ENCODE measurements at places on chromosomes 13 and 19.

DNA sequence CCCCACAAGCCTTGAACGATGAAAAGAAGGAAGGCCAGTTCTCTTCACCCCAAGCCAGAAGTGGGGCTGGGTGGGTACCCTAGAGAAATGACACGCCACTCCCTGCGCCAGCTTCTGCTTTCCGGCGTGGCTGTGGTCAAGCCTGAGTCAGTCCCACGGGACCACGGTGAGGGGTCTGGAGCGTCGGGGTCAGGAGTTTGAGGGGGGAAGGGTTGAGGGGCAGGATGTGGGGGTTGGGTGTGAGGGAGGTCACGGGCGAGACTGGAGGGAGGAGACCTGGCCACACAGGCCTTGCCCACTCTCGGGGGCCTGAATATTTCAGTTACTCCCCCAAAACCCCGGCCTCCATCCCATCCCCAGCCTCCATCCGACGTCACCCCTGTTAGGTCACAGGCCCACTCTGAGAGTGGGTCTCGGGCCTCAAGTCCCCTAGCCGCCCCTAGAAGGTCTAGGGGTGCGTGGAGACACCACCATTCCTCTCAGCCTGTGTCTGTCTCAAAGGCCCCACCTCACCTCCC, 500 bp upstream of the IFI30 start:
- no peak for DNase-seq

DNA sequence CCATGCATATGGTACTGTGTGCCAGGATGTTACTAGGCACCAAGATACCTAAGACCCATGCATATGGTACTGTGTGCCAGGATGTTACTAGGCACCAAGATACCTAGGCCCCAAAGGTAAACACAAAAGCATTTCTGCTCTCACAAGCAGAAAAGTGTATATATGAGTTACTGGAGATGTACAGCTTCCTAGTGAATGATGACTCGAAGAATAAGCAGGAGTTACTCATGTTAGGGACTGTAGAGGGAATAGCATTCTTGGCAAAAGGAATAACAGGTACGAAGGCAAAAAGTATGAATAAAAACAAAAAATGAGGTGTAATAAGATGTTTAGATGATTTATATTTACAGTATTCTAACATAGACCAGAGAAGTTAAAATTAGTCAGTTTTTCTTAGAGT, 383.7 kb downstream of the DIAPH3 start:
- DNase-seq = no peak

- no peak for DNase-seq
Observed at GRCh38 chr13:51435002-51435578, 17.7 kb downstream of the INTS6 start.

DNA sequence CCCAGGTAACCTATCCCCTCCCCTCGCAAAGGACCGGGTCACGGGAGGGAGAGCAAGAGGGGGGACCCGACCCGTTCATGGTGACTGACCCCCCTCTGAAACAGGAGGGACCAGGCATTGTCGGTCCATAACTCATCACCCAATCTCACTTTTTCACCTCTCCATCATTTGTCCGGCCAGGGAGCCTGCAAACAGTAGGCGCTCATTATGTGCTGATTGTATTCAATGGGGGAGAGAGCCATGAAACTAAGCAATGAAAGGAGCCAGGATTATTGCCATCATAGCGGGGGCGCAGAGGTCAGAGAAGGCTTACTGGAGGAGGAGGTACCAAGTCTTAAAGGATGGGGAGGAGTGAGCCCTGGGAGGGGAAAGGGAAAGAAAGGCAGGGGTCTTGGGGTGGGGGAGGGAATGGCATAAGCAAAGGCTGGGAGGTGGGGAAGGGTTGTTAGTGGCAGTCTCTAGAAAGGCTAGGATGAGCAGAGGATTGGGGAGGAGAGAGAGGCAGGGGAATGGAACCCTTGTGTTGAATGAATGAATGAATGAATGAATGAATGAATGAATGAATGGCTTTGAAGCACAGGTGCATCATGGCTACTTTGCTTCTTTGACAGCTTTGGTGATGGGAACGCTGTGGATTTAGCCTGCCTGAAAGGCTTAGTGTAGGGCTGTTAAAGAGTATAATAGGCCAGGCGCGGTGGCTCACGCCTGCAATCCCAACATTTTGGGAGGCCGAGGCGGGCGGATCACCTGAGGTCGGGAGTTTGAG, 1.4 kb downstream of the SHFL start:
- DNase-seq = no peak

GRCh38 chr13:49455007-49455398, 10.9 kb downstream of the SETDB2 start:
- DNase-seq = no peak

DNA sequence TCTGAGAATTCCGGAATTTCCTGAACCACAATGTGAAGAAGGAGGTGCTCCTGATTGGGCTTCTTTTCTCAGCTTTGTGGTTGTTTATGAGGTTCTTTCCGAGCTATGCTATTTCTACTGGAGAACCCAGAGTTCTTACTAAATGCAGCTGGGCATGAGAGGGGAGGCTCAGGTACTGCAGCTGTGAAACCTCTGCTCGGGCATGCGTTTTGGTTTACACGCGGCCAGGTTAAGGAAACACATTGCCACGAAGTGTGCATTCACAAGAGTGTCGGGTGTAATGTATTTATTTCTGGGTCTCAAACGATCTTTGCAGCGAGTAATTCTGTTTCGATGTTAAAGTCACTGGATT, 661 bp upstream of the MIR17HG start:
- DNase-seq = no peak

- DNase-seq = peak; percentile 14
Observed at GRCh38 chr19:18594096-18594823, 5.7 kb downstream of the REX1BD start.

GRCh38 chr19:48755084-48755641, at the start of gene FGF21:
Gene FGF21, plus strand, starts transcription at chr19:48755524. Its CDS starts 713 bp downstream, at chr19:48756237.
- no peak for DNase-seq

DNA sequence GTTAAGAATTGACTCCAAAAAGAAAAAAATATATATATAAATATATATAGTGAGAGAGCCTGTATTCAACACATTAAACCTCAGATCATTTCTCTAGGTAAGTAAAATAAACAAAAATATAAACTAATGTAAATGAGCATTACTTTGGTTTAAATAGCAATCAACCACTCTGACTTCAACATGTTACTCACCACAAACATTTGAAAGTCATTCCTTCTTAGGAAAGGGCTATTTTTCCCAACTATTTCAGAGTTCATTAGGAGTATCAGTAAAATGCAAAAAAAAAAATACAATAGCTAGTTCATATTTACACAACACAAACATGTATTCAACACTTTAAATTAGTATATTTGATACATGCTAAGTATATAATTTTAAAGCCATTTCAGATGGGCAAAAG, 40.5 kb downstream of the KLF12 start:
- DNase-seq = no peak

DNA sequence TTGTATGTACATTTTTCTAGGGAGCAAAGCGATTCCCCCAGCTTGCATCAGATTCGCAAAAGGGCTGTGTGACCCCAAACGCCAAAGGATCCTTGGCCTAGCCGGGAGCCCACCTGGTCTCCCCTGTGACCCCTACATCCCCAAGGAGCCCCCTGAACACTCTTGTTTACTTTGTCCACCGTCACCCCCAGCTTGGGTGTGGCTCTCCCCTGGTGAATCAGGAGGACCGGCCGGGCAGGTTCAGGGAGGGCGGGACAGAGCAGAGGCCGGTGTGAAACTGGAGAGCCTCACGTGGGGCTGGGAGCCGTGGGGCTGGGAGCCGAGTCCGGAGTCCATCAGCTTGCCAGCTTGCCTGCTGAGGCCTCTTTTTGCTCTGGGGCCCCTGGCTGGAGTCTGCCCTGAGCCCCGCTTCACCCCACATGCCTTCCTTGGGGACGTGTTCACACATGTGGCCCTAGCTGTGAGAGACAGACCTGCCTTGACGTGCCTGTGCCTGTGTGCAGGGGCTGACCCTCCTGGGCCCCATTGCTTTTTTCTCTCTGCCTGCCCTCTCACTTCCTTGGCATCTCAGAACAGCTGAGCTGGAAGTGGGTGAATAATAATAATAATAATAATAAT, 2.0 kb downstream of the ITPKC start:
- DNase-seq = peak; percentile 34

DNA sequence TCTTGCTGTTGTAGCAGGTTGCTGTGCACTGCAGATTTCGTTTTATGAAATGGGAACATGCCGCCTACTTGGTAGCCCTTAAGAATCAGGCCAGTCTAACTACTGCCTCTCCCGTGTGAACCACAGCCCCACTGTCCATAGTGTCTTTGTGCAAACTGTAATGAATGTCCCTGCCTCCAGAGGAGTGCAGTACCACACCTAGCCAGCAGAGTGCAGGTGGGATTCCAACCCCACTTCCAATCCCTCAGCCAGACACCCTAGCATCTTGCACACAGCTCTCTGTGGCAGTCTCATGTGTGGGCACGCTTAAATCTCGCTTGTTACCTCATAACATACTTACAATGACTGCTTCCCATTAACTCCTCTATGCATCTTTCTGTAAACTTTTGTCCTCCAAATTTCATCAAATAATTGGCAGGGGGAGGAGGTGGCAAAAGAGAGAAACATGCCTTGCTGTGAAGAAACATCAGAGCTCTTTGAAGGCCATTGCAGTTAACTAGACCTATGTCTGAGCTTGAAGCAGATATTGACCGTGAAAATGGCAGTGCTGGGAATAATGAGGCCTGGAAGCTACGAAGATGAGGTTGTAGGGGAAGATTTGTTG, 47.2 kb downstream of the ZAR1L start:
- no peak for DNase-seq

- no peak for DNase-seq
Observed at GRCh38 chr13:46172531-46172991, 9.4 kb downstream of the LCP1 start.

DNA sequence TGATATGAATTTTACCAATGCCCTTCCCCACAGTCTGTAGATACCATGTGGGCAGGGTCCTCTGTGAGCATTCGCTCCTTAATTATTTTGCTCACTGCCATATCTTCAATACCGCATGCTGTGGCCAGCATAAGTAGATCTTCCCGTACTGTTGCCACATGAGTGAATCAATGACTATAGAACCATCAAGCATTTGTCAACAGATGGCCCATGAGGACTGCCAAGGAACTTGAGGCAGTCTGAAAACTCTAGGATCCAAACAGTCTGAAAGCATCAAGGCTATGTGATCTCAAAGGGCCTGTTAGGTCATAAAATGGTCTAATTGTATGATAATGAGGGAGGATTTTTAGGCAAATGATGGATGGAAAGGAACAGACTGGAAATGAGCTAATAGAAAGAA, 27.4 kb upstream of the GPR12 start:
- no peak for DNase-seq

- no peak for DNase-seq
Observed at GRCh38 chr13:109836629-109837607, 50.5 kb upstream of the IRS2 start.

DNA sequence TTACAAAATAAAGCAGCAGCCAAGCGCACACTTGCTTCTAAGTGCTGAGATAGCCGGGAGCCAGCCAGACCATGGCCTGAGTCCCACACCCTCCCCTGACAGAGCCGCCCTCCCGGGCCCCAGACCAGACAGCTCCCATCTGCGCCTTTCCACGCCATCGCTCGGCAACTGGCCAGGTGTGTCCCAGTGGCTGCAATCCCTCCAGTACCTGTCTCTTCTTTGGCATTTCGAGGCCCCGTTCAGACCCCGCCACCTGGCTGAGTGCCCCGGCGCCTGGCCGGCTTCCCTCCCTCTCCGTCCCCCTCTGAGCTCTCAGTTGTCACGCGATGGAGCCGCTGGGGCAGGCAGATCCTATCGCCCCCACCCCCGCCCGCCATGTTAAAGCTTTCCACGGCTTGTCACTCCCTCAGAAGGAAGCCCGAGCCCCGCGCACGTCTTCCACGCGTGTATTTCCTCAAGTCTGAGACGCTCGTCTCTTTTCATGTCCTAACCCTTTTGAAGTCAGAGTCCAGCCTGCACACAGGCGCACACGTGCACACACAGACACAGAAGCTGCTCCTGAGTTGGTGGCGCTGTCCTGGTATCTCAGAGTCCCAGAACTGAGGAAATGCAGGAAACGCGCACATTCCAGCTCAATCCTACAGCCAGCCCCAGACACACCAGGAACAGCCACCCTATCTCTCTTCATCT, 7.9 kb downstream of the MLLT1 start:
- no peak for DNase-seq

DNA sequence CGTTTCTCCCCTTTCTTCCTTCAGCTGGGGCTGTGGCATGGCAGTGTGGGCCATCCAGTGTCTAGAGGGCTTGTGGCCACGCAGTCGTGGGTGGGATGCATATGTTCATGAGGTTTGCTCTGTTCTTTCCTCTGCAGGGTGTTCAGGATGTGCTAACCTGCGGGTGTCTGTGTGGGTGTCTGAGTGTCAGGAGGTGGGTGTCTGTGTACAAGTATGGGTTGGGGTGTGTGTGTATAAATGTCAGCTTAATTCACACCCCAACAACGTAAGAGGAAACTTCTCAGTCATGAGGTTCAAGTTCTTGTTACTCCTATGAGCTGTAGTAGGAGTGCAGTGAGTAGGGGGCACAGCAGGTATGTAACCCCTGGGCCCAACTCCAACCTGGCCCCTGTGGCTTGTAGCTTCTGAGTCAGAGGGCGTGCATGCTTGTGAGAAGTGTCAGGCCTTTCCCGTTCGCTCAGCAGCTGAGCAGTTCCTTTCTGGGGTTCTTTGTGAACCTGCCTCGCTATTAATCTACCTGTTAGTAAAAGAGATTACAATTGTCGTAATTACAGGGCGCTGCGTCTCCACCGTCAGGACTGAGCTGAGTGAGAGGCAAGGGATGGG, 49.1 kb downstream of the NFIX start:
- DNase-seq = no peak

- no peak for DNase-seq
Observed at GRCh38 chr19:45056831-45057230, 18.0 kb downstream of the CLASRP start.

DNA sequence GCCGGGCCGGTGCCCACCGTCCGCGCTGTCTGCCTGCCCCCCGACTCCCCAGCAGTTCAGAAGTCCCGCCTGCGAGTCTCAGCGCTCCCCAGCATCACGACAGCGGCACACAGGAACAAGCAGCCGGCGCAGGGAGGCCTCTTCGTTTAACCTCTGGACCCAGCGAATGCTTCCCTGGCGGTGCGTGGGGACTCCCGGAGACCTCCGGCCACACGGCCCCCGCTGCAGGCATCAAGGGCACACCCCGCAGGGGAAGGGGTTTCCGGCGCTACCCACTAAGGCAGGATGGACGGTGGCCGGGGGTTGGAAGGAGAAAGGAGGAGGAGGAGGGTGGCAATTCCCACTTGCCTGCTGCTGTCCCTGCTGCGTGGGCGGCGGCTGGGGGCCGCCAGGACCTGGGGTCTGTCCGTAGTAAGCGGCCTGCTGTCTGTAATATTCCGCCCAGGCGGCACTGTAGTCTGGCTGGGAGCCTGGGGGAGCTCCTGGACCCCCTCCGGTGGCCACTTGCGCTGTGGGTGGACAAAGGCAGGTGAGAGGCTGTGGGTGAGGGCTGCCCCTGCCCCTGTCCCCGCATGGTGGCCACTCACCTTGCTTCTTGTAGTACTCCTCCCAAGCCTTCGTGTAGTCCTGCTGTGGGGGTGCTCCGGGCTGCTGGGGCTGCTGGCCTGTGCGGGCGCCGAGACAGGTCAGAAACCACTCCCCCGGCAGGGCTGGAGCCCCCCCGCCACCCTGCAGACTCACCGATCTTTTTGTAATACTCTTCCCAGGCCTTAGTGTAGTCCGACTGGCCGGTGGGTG, 9.6 kb downstream of the KHSRP start:
- DNase-seq = no peak

GRCh38 chr13:80475718-80476117, 134.8 kb upstream of the SPRY2 start:
- no peak for DNase-seq

Data from HS-27A (cell line).